ENCODE measurements at places on chromosomes 4 and X.
A peak's percentile ranks its signal among the peaks of the same experiment; 100 is the strongest.

DNA sequence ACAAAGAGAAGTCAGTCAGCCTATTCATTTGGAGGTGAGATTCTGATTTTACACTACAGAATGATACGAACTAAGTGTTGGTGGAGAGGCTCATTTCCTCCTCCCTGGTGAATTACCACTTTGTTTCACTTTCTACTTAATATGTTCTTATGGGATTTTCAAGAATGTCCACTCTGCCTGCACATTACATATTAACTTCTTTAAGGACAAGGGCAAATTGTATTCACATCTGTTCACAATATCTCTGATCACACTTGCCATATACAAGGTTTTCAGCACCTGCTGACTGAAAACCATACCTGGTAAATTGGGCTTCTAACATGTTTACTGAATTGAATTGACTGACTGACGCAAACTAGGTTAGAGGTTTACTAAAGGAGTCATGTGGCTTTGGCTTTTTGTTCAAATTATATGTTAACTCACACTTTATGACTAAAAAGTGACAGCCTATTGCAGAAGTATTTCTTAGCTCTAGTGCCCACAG lies 188.4 kb upstream of the MBNL3 start:
- no peak for DNase-seq

- no peak for DNase-seq
These were observed 48.1 kb downstream of the NPY5R start for GRCh38 chr4:163391756-163392155.

- no peak for DNase-seq
These were observed 29.7 kb downstream of the MANBA start for GRCh38 chr4:102730968-102731533.

GRCh38 chrX:36510736-36511135 lies 497.4 kb upstream of the FAM47C start:
- no peak for DNase-seq

DNA sequence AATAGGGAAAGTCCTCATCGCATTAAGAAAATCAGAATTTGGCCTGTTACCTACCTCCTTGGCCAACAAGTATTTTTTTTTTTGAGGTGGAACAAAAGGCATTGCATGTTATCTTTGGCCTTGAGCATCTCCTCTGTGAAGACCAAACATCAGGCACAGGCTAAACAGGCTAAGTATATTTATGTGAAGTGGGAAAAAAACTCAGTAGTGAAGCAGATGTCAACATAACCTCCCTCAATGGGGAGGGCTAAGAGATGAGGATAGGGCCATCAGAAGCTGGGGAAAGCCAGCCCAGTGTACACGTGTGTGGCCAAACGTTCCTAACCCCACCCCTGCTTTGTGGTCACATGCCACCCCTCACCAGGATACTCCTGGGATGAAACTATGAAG lies 102.5 kb downstream of the FNIP2 start:
- DNase-seq = no peak

GRCh38 chrX:119688911-119689321 lies 4.1 kb downstream of the SEPTIN6 start:
- no peak for DNase-seq

DNA sequence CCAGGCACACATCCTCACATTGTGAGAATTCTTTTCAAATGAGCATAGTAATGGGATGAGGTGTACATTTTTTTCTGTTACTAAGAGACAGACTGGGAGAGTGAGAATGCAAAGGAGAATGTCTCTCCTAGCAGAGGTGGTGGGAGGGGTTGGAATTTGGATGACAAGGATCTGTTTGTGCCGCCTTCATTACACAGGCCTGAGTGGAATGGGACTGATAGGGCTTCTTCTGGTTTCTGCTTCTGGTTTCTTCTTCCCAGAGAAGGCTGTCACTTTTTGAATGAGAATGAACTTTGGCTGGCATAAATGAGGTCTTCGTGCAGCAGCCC lies 55.4 kb downstream of the C4orf51 start:
- DNase-seq = no peak

GRCh38 chrX:63400340-63400739 lies 49.2 kb upstream of the SPIN4 start:
- DNase-seq = no peak

DNA sequence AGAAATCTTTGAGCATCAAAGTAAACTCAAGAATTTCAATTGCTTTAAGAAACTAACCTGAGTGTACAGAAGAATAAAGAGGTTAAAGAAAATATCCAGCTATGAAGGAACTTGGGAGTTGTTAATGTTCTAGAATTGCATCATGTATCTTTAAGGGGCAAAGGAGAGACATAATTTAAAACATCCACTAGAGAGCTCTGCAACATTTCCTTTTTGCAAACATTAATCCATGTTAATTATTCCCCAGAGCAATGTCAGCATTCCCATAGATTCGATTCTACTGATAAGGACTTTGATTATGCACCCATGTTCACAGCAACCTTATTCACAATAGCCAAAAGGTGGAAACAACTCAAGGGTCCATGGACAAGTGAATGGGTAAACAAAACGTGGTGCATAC lies 80.2 kb upstream of the SORBS2 start:
- DNase-seq = no peak

- DNase-seq = no peak
These were observed 150.7 kb upstream of the SLC7A11 start for GRCh38 chr4:138392751-138393308.

GRCh38 chrX:16458208-16458607 lies 191.8 kb upstream of the S100G start:
- no peak for DNase-seq

DNA sequence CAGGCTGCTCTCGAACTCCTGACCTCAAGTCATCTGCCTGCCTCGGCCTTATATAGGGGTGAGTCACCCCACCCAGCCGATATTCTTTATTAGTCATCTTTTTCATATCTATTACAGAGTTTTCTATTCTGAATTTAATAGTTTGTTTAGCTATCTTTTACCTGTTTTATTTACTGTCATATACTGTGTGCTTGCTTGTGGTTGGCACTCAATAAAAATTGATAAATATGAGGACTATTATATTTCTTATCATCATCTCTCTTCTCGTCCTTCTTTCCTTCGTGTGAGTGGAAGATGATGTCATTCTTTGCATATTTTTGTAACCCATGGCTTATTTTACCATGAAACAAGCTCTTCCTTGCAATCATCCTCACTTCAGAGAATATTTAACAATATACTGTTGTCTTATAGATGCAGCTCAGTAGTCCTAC lies 265.5 kb downstream of the ARHGAP24 start:
- no peak for DNase-seq

GRCh38 chr4:118012142-118012541 lies 22.1 kb upstream of the NDST3 start:
- DNase-seq = no peak

DNA sequence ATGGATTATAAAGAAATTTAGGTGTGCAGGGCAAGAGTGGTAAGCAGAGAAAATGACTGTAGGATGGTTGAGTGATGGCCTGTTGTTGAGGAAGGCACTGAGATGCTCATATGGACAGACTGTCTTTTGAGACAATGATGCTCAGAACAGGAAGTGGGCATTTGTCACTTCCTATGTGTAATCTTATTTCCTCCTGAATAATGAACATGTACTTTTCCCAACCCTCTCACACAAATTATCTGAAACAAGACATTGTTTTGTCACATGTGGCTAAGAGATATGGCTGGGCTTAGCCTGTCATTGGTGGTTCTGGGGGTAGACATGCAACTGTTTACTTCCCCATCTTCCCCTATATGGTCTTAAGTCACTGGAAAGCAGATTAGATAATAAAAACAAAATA lies 240.5 kb downstream of the CFAP47 start:
- no peak for DNase-seq

- no peak for DNase-seq
These were observed 842.7 kb downstream of the STPG2 start for GRCh38 chr4:97300561-97300960.

DNA sequence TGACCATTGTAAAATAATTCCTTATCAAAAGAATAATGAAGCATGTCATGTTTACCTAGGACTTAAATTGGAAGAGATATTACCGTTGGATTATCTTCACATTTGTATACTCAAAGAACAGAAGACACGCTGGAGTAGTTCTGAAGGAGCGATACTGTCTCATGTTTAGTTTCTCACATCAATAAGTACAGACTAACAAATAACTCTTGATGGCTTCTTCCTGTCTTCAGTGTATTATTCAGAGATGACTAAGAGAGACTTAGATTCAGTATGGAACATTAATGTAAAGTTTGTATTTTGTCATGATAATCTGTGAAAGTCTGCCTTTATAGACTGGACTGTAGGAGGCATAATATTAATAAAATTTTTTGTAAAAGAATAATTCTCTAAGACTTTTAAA lies 72.7 kb downstream of the SPRY1 start:
- no peak for DNase-seq

DNA sequence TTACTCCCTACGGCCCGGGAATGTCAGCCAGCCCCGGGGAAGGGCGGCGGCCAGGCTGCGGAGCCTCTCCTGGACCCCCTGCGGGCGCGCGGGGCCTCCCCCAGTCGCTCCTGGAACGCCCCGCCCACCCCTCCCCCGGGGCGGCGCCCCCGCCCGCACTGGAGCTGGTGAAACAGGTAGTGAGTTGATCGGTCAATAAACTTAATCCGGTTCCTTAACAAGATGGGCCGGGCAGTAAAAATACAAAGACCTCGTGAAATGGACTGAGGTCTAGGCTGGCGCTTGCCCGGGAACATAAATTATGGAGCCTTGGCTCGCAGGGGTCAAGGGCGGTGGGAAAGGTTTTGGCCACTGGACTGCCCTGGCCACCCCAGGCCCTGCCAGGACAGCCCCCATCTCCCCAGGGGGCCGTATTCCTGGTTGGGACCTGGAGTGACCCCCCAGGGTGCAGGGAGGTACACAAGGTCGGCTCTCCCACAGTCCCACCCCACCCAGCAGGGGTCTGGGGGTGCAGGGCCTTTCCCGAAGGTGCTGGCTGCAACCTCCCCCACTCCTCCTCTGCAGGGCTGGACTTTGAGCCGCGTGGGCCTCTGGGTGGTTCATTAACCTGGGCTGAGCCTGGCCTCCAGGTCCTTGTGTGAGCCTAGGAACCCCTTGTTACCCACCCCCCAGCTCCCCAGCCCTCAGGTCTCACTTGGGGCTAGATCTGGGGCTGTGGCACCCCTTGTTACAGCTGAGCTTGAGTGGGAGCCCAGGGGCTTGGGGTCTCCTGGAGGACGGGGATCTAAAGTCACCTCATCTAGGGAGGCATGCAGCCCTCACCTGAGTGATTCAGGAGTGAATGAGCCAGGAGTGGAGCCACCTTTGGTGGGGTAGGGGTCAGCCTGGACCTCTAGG lies 2.5 kb downstream of the FGFR3 start:
- no peak for DNase-seq

DNA sequence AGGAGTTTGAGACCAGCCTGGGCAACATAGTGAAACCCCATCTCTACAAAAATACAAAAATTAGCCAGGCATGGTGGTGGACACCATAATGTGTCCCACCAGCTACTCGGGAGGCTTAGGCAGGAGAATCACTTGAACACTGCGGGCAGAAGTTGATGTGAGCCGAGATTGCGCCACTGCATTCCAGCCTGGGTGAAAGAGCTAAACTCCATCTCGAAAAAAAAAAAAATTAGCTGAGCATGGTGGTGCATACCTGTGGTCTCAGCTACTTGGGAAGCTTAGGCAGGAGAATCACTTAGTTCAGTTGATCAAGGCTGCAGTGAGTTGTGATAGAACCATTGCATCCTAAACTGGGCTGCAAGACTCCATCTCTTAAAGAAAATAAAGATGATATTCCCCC lies 91.2 kb downstream of the PLS3 start:
- no peak for DNase-seq

DNA sequence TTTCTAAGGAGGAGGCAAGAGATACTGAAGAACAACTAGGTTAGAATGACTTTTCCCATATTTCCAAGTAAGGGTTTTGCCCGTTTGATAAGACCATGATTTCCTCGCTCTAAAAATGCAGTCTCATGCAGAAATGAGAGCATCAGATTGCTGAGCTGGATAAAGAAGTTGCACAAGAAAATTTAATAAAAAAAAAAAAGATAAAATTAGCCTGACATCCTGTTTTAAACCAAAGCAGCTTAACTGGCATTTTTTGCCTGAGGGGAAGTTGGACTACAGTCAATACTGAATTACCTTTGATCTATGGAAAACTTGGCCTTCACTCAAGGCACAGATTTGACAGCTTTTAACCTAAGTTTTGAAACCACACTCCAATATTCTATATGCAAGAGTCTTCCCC lies 208.4 kb downstream of the GASK1B start:
- DNase-seq = no peak

DNA sequence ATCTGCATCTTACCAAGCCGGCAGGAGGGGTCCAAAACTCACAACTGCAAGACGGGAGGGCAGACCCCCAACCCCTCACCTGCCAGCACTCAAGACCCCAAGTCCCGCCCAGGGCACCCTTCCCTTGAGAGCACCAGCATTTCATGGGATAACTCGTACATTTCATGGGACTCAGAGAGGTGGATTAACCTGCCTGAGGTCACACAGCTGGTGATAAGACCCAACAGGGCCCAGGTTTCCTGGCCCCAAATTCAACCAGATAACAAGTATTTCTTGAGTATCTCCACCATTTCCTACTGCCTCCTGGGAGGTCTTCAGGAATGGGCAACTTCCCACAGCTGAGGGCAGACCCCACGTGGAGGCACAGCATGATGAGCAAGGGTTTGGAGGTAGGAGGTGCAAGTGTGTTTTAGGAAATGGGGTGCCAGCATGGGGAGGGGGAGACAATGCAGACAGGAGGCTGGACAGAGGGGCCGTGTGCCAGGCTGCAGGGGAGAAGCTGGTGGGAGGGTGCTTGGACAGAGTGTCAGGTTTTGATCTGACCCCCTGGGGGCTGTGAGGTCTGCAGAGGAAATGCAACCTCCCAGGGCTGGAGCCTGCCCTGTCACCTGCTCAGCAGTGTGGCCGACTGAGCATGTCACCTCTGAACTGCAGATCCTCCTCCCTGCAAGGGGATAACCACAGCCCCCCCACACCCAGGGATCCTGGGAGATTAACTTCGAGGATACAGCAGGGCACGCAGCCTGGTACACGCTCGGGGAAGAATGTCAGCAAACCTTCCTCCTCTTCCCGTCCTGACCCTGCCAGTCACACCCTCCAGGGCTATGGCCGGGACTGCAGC lies 4.4 kb downstream of the ADRA2C start:
- DNase-seq = no peak

- DNase-seq = peak; percentile 8
These were observed 12.2 kb downstream of the SMPX start for GRCh38 chrX:21745756-21746155.

DNA sequence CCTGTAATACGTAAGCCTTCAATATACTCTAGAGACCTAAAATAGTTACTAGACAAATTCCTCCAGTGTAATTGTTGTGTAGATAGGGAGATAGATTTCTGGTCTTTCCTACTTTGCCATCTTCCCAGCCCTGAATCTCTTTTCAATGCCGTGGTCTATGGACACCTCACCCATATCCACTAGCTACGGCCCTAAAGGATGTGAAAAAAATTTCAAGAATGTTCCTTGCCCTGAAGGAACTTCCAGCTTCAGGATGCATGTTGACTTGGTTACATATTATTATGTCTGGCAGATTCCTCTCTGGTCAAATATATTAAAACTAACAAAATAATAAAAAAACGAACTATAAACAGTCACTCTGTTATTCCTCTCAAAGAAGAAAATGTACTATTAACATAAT lies 52.4 kb upstream of the TSPAN5 start:
- DNase-seq = no peak
